ENCODE measurements at places on chromosomes 5 and 9. TPM values are rescaled to one million over a fixed set of nuclear protein-coding genes. Genes with fewer than 3 reads are reported as not detected.

GRCh38 chr5:137696481-137696880 lies 39.4 kb downstream of the KLHL3 start:
- H3K4me1 ChIP-seq, result no peaks in the 10 kb centered on the region
- H3K4me3 ChIP-seq, result no peak overlapping the region
- DNase-seq, result no peak
- H3K27ac ChIP-seq, result no peak overlapping the region
- H3K27me3 ChIP-seq, result no peaks in the 10 kb centered on the region

DNA sequence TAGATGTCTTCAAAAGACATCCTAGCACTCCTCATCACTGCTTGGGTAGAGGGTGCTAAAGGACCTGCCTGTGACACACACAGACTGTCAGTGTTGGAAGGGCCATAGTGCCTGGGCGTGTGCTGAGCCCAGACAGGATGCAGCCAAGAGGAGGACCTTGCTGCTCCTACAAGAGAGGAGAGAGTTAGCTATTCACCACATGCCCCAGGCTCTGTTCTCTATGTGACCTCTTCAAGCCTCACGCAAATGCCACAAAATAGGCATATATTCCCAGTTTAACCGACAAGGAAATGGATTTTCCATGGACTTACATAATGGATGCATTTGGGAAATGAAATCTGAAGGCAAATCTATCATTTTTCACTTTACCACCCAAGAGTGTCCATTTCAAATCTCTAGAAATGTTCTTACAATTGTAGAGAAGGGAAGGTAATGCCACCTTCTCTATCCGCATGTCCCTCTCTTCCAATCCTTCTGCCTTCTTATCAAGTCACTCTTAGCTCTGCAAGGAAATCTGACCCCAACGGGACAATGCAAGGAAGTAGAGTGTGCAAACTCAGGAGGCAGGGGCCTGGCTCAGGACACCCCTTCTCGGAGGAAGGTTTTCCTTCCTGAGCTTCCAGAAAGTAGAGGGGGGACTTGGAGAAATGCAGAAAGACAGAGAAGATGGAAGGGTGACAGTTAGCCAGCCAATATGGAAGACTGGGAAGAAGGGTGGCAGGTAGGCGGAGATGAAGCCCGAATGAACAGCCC lies 49.5 kb downstream of the TRIM32 start:
- no peak for DNase-seq
- H3K4me3 ChIP-seq, result no peak overlapping the region
- no peaks in the 10 kb centered on the region for H3K36me3 ChIP-seq
- peaks cover 13% of the 10 kb centered on the region for H3K27me3 ChIP-seq
- no peaks in the 10 kb centered on the region for H3K4me1 ChIP-seq

The FCN2 gene
- not detected for total RNA-seq

DNA sequence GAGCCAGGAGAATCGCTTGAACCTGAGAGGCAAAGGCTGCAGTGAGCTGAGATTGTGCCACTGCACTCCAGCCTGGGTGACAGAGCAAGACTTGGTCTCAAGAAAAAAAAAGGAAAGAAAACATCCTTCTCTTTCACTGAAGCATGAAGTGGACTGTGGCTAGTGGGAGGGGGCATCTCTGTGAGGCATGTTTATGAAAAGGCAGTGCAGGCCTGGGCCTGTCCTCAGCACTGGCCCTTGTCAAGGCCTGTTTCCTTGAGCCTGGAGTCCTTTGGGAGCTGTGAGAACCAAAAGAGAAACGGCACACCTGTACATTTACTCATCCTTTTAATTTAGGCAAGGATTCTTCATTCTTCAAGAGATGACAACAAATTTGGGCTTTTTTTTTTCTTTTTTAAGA lies 18.3 kb upstream of the FUBP3 start:
- no peak for DNase-seq
- H3K27ac ChIP-seq, result no peak overlapping the region
- H3K4me3 ChIP-seq, result no peak overlapping the region
- no peaks in the 10 kb centered on the region for H3K4me1 ChIP-seq
- H3K36me3 ChIP-seq, result no peaks in the 10 kb centered on the region
